ENCODE measurements at places on chromosomes 6 and 20.

GRCh38 chr20:35968930-35969329, 540 bp downstream of the CNBD2 start:
- no peak for DNase-seq

DNA sequence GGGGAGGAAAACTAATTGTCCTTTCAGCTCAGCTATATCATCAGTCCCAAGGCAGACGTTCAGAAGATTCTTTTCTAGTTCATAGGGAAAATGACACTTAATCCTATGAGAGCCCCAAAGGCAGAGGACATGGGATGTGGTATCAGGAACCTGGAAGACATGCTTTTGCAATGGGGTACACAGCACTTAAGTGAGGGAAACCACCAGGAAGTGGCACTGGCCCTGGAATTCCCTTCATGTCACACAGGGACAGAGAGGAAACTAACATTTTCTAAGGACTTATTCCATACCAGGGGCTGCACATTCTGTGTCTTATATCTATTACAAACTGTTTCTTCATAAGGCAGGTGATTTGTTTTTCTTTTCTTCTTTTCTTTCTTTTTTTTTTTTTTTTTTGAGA, 28.2 kb downstream of the VPS52 start:
- no peak for DNase-seq

DNA sequence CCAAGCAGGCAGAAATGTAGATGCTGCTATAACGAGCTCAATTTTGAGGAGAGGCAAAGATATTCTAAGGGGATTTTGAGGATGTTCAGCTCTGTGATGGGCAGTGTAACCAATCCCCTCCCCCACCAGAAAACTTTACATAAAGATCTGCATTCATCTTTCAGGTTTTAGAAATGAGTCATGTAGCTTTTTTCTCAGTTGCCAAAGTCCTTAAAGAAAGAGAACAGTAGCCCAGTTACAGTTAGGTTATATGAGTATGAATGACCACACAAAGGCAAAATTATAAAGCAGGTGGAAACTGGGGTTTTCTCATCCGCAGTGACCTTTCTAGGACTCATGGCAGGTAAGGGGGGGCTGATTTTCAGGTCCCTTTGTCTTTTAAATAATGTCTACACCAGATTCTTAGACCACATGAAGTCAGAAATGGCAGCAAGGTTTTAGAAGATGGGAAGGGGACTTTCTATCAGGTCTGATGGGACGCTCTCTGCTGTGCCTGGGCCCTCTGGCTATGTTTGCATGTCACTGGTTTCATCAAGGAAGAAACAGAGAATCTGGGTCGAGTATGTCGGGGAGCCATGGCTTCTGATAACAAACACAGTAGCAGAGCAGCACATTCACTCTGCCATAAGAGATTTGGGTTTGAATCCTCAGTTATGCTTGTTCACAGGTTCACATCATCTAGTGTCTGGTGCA, 94.7 kb downstream of the CLIC5 start:
- no peak for DNase-seq

GRCh38 chr6:34232901-34233300, 3.8 kb upstream of the HMGA1 start:
- DNase-seq = no peak

GRCh38 chr6:107019047-107019446, 9.0 kb upstream of the MTRES1 start:
- DNase-seq = no peak

- DNase-seq = no peak
Measured at GRCh38 chr6:26311012-26311384, 54.0 kb upstream of the BTN3A2 start.

DNA sequence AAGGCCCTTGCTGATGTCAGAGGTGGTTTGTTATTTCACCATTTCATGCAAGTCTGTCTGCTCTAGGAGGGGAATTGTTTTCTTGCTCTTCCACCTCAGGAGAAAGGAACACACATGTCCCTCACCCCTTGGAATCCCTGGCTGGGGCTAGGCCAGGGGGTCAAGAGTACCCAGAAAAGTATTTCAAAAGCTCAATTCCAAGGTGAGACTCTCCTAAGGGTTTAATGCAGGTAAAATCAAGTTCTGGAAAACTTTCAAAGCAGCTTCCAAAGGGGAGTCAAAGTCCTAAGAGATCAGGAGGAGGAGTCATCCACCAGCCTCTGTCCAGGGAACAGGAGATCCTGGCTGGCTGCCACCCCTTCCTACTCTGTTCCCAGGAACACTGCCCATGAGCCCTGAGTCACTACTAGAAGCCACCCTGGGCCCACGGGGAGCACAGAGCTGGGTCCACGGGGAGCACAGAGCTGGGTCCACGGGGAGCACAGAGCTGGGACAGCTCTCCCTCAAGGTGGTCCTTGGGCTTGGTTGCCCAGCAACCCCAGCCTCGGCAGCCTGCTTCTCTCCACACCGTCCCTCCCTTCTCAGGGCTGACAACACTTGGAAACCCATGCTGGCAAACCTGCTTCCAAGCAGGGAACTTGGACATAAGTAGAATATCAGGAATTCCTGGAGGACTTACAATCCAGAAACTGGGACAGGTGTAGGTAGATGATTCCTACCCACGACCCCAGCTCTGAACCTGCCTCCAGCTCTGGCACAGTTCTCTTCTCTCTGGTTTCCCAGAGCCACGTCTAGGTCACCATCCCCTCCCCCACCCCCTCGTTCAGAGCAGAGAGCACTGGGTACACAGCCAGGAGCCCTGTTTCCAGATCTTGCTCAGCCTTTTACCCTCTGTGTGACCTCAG, 35.3 kb upstream of the CDKN1A start:
- no peak for DNase-seq

GRCh38 chr20:8726460-8726859, 342.4 kb upstream of the PLCB4 start:
- DNase-seq = no peak

- DNase-seq = no peak
Measured at GRCh38 chr6:23280437-23280836, 711.1 kb downstream of the HDGFL1 start.

- no peak for DNase-seq
Measured at GRCh38 chr20:29408034-29408695, 1849.3 kb upstream of the DEFB115 start.

- no peak for DNase-seq
Measured at GRCh38 chr6:39729945-39730344, 4.7 kb upstream of the KIF6 start.

DNA sequence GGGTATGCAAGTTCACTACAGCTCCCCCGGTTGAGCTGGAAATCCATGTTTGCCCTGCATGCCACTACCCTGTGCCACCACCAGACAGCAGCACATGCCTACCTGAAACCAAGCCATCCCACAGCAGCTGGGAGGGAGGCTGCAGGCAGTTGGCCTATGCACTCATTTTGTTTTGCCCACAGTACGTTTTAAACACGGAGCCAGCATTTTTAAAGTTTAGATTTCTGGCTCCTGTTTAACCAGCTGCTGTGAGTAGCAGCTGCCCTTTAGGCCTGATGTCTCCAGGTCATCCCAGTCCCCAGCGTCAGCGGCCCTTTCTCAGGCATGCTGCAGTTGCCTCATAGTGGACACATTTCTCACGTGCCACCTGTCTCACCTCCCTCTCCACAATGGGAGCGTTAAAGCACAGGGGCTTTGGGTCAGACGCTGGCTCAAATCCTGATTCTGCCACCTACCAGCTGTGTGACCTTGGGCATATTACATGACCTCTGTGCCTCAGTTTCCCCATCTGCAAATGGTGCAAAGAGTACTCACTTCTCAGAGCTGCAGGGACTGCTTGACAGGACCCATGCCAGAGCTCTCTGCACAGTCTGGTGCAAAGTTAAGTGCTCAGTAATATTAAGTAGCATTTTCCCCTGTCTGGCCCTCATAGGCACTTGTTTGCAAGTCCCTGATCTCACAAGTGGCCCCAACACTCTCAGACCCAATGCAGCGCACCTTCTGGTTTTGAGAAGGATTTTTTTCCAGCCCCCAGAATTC, 8.2 kb upstream of the UBE2V1 start:
- DNase-seq = no peak

GRCh38 chr6:11241793-11242201, 9.3 kb upstream of the NEDD9 start:
- no peak for DNase-seq

GRCh38 chr6:23533311-23533710, 592.7 kb upstream of the NRSN1 start:
- DNase-seq = no peak

- DNase-seq = no peak
Measured at GRCh38 chr6:37192666-37193065, 22.7 kb downstream of the PIM1 start.

DNA sequence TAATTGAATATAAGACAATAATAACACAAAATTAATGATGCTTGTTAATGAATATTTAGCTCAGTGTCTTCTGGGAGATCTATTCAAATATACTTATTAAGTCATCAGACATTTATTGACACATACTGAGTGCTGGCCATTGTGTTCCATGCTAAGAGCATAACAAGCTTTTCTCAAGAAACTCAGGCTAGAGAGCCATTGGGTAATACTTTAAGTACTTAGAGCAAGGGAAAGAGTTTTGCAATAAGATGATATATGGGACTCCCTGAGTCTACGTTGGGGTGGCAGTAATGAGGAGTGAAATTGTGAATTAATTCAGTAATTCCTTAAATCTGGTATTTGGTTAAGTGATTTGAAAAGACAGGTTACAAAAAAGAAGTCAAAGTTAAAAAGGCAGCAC, 11.1 kb downstream of the TMEM200A start:
- no peak for DNase-seq

GRCh38 chr6:149608381-149608982, 40.0 kb downstream of the KATNA1 start:
- no peak for DNase-seq

- DNase-seq = peak; percentile 55
Measured at GRCh38 chr6:139891471-139891870, 517.0 kb upstream of the CITED2 start.

DNA sequence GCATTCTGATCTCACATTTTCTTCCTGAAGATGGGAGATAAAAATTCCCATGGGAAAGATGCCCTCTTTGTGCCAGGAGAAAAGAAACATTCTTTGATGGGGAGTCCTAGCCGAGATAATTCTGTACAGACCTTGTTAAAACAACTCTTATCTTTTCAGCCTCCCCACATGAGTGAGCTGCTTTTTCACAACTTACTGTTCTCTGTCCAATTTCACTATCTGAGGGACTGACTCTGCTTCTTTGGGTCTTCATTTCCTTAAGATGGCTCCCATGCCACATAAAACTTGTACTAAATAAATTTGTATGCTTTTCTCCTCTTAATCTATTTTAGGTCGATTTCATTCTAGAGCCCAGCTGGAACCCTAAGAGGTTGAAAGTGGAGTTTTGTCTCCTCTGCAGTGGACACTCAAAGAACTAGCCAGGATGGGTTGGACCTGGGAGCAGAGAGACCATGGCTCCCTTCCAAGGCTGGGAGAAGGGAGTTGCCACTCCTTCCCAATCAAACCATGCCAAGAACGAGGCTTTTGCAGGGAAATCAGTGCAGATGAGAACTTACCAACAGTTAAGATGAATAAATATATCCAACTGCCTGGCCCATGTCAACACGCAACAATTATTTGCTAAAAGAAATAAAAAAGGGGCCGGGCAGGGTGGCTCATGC, 285.8 kb upstream of the SULF2 start:
- DNase-seq = no peak

DNA sequence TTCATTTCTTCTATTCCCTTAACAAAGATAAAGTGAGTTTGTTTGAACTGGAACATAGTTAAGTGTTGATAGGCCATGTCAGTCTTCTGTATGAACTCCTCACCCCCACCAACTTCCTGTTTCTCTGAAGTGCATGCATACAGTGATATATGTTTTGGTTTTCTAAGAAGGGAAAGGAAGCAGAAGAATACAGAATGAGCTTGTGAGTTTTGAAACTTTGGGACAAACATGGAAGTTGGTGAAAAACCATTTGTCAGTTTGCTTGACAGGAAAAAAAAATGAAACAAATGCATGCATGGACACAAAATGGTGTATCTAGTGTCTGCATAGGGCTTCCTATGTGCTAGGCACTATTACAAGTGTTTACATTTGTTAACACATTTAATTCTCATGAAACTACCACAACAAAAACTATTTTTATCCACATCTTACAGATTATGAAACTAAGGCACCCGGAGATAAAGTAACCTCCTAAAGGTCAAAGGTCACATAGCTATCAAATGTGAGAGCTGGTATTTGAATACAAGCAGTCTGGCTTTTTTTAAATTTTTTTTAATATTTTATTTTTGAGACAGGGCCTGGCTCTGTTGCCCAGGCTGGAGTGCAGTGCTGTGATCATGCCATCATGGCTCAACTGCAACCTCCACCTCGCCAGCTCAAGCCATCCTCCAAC, 105.9 kb downstream of the ADGRB3 start:
- no peak for DNase-seq

- DNase-seq = no peak
Measured at GRCh38 chr6:82410151-82410648, 46.6 kb downstream of the TPBG start.

GRCh38 chr6:32662836-32663235, 3.6 kb downstream of the HLA-DQB1 start:
- DNase-seq = no peak

DNA sequence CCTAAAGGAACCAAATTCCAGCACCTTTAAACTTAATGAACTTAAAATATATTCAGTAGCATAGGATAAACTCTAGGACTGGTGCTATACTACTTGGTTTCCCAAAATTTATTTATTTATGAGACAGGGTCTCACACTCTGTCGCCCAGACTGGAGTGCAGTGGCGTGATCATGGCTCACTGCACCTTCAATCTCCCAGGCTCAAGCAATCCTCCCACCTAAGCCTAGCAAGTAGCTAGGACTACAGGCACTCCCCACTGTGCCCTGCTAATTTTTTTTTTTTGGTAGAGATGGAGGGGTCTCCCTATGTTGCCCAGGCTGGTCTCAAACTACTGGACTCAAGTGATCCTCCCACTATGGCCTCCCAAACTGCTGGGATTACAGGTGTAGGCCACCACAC, 21.4 kb downstream of the EIF2S2 start:
- no peak for DNase-seq

DNA sequence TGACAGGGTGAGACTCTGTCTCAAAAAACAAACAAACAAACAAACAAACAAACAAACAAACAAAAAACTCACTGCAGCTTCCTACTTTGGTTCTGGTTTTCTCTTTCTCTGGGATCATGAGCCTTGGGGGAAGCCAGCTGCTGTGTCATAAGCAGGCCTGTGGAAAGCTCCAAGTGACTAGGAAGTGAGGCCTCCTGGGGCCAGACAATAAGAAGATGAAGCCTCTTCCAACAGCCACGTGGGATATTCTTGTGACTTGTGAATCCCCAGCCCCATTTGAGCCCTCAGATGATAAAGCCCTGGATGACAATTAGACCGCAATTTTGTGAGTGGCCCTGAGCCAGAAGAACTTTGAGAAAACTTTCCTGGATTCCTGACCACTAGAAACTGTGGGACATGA, 11.4 kb downstream of the HLA-A start:
- DNase-seq = no peak

- no peak for DNase-seq
Measured at GRCh38 chr6:5984150-5985089, 22.3 kb downstream of the NRN1 start.

- DNase-seq = no peak
Measured at GRCh38 chr6:48775157-48775556, 664.2 kb upstream of the PTCHD4 start.

- no peak for DNase-seq
Measured at GRCh38 chr6:158718461-158719046, 68.7 kb downstream of the SYTL3 start.

- DNase-seq = peak; percentile 96
Measured at GRCh38 chr6:157148391-157149323, 174.7 kb downstream of the TMEM242 start.

- no peak for DNase-seq
Measured at GRCh38 chr20:38091441-38092216, 58.1 kb downstream of the RPRD1B start.

All from non-pigmented ciliary epithelial cell (primary cell).